CD4-positive, alpha-beta T cell treated with Interleukin-2 at 100 ng/mL for 4 hours (primary cell): ENCODE measurements at places on chromosomes 5 and 9.

DNA sequence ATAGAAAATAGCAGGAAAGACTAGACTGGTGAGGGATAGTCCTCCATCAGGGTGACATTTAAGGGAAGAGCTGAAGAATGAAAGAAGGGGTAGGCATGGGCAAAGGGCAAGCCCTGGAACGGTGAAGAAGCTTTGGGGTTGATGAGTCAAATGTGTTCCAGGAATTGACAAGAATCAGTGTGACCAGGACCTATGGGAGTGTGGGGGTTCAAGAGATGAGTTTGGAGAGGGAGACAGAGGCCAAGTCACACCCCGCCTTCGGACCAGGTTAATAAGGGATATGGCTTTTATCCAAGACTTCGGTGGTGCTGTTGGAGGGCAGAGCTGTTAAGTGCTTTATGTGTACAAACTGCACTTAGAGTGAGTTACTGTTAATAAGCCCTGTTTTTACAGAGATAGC lies 920 bp downstream of the PMPCA start:
- no peak for DNase-seq

- DNase-seq = no peak
Observed at GRCh38 chr9:92713528-92713927, 43.6 kb upstream of the IPPK start.

DNA sequence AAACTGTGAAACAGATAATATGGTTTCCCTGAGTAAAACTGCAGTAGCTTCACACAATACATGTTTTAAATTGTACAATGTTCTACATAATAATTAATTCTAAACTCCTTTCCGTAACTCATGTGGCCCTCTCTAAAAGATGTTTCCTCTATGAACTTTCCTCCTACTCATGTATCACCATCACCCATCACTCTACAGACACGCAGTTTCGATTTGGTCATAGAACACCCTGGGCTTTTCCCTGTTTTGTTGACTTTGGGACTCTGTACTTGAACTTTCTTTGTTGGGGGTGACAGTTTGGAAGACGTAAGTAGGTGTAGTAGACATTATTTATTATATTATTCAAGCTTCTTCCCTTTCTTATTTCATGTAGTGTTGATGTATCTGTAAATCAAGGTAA lies 44.1 kb upstream of the GABRA6 start:
- no peak for DNase-seq

- DNase-seq = no peak
Observed at GRCh38 chr5:88390096-88390441, 121.4 kb upstream of the TMEM161B start.

DNA sequence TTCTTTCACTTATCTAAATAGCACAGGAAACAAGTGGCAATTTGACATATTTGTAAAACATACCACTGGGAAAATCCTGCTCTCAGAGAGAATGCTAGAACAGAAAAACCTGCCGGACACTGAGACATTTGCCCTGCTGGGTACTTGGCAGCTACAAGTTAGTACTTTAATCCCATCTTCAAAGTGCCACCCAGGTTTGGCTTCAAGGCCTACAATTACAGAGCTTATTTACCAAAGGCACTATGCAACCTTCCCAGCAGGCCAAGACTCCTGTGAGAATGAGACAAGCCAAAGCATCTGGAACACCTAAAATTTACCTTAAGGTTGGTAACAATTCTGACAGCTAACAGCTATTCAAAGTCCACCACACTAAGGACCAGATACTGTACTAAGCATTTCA lies 78.3 kb downstream of the TSSK1B start:
- no peak for DNase-seq
